ENCODE measurements at places on chromosomes 2 and 18.

- DNase-seq: no peak
Observed at GRCh38 chr2:164055623-164056022, 319.8 kb upstream of the FIGN start.

- no peak for DNase-seq
Observed at GRCh38 chr2:28620801-28621171, 124.9 kb downstream of the PLB1 start.

- no peak for DNase-seq
Observed at GRCh38 chr18:42564761-42565160, 550.7 kb downstream of the RIT2 start.

GRCh38 chr18:2513616-2514015, 57.7 kb downstream of the METTL4 start:
- no peak for DNase-seq

DNA sequence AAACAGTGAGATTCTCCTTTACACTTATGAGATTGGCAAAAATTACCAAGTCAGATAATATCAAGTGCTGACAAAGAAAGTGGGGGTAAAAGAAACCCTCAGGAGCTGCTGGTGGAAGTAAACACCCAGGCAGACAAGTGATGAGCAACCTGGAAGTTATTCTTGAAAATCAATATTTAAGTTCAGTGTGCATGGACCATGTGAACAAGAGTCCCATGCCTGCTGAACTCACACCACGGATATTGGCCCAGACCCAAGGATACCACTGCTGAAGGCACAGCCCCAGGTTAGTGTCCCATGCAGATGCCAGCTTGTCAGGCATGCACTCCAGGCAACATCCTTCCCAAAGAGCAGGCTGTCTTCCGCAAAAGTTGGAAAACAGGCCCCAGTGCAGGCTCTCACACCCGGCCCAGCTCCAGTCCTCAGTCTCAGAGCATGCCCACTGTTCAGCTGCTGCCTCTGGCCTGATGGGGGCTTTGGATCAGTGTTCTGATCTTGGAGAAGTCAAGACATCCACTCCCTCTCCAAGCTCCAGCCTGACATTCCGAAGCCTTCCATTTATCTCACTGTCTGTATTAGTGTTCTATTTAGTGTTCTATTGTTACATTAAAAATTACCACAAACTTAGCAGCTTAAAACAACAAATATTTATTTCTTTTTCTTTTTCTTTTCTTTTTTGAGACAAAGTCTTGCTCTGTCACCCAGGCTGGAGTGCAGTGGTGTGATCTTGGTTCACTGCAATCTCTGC, 70.0 kb downstream of the HS1BP3 start:
- peak; percentile 71 for DNase-seq

All from kidney glomerular epithelial cell (primary cell).